ENCODE measurements at places on chromosomes 4 and X. TPM values are rescaled to one million over a fixed set of nuclear protein-coding genes. Genes with fewer than 3 reads are reported as not detected.
A peak's percentile ranks its signal among the peaks of the same experiment; 100 is the strongest.

DNA sequence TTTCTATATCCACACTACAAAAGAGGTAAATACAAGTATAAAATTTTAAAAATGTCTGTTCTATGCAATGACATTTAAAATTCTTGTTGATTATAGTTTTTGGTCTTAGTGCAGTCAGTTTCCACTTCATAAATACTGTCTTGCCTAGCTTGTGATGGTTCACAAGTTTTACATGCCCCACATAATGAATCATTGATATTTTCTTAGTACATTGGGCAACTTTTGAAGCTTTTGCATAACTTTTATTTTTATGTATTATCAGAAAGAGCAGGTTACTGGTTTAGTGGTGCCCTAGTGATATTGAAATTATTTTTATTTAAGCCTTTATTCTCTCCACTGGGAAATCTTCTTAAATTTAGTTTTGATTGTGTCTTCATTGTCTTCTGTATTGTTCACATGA is 388.0 kb downstream of the CCSER1 start:
- no peak overlapping the region for H3K4me3 ChIP-seq
- H3K36me3 ChIP-seq, result no peaks in the 10 kb centered on the region
- no peaks in the 10 kb centered on the region for H3K4me1 ChIP-seq
- H3K27me3 ChIP-seq, result no peaks in the 10 kb centered on the region

DNA sequence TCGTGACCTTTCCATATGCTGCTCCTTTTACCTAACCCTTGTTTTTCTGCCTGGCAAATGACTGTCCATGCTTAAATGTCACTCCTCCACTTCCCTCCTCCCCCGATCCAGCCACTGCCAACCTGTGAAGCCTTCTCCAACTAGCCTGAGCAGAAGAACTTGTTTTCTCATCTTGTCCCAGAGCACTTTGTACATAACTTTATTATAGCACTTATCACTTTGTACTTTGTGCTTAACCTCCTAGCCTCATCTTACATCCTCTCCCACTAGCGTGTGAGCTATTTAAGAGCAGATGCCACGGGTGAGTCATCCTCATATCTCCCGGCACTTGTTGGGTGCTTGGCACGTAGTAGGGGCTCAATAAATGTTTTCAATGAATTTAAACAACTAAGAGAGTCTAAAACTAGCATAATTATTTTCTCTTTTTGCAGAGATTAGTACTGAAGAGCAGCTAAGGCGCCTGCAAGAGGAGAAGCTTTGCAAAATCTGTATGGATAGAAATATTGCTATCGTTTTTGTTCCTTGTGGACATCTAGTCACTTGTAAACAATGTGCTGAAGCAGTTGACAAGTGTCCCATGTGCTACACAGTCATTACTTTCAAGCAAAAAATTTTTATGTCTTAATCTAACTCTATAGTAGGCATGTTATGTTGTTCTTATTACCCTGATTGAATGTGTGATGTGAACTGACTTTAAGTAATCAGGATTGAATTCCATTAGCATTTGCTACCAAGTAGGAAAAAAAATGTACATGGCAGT is 46.9 kb downstream of the XIAP start:
- no peak overlapping the region for H3K4me3 ChIP-seq
- DNase-seq, result no peak
- no peaks in the 10 kb centered on the region for H3K4me1 ChIP-seq

GRCh38 chr4:162957521-162958143 is 209.1 kb downstream of the NAF1 start:
- no peaks in the 10 kb centered on the region for H3K36me3 ChIP-seq
- no peak overlapping the region for H3K27ac ChIP-seq
- H3K4me1 ChIP-seq, result no peaks in the 10 kb centered on the region
- H3K27me3 ChIP-seq, result no peaks in the 10 kb centered on the region
- H3K4me3 ChIP-seq, result no peak overlapping the region

DNA sequence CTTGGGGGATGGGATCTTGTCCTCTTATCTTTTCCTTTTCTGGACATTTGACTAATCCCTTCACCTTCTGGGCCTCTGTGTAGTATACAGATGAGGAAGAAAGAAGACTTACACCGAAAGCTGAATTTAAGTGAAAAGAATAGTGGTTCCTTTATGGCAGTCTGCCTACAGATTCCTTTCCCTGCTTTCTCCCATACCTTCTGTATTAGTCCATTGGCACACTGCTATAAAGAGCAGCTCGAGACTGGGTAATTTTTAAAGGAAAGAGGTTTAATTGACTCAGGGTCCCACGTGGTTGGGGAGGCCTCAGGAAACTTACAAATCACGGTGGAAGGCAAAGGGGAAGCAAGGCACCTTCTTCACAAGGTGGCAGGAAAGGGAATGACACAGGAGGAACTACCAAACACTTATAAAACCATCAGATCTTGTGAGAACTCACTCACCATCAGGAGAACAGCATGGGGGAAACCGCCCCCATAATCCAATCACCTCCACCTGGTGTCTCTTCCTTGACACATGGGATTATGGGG is 34.0 kb upstream of the CD38 start:
- H3K4me3 ChIP-seq, result no peak overlapping the region
- no peaks in the 10 kb centered on the region for H3K27me3 ChIP-seq
- no peak overlapping the region for H3K27ac ChIP-seq
- H3K4me1 ChIP-seq, result no peaks in the 10 kb centered on the region
- no peaks in the 10 kb centered on the region for H3K36me3 ChIP-seq

DNA sequence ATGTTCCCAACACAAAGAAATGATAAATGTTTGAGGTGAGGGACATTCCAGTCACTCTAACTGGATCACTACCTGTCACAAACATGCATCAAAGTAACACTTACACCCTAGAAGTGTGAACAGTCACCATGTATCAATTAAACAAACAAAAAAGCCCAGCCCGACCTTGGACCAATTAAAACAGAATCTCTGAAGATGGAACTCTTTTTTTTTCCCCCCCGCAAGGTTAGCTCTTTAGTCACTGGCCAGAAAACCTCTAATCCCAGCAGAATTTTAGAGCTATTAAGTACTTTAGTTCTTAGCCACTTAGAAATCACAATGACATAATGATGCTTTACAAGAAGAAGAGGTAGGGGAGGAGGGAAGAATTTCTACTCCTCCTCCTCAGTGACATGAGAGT is 154.5 kb downstream of the PALLD start:
- no peaks in the 10 kb centered on the region for H3K36me3 ChIP-seq
- no peaks in the 10 kb centered on the region for H3K27me3 ChIP-seq
- DNase-seq, result peak; percentile 28
- H3K27ac ChIP-seq, result no peak overlapping the region

DNA sequence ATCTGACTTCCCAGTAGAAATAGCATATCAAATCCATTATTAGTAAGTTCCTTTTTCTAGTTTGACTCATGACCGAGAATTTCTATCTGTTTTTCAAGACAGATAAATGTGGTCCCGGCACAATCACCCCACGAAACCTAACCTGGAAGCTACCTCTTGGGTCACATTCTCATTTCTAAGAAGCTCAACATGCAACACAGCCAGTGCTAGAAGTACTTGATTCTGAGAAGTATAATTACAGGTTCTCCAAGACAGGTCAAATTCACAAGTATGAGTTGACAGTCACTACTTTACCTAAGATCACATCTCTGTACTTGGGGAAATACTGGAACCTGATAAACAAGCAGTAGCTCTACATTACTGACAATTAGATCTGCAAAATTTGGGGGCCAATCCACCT is 54.0 kb upstream of the PLAC1 start:
- H3K4me3 ChIP-seq, result no peak overlapping the region
- DNase-seq, result no peak
- H3K36me3 ChIP-seq, result no peaks in the 10 kb centered on the region
- no peaks in the 10 kb centered on the region for H3K4me1 ChIP-seq
- H3K27ac ChIP-seq, result no peak overlapping the region
- H3K27me3 ChIP-seq, result no peaks in the 10 kb centered on the region

- no peaks in the 10 kb centered on the region for H3K4me1 ChIP-seq
- no peaks in the 10 kb centered on the region for H3K27me3 ChIP-seq
- no peak overlapping the region for H3K4me3 ChIP-seq
- H3K36me3 ChIP-seq, result no peaks in the 10 kb centered on the region
Observed at GRCh38 chrX:6930307-6930849, 217.1 kb upstream of the STS start.

GRCh38 chr4:6695660-6696610 is 2.3 kb downstream of the S100P start:
- peaks cover 7% of the 10 kb centered on the region for H3K36me3 ChIP-seq
- H3K27ac ChIP-seq, result 0 out of 2 replicates have a peak overlapping the region, but pooled peaks have one; percentile 50
- no peak for DNase-seq
- H3K27me3 ChIP-seq, result no peaks in the 10 kb centered on the region

DNA sequence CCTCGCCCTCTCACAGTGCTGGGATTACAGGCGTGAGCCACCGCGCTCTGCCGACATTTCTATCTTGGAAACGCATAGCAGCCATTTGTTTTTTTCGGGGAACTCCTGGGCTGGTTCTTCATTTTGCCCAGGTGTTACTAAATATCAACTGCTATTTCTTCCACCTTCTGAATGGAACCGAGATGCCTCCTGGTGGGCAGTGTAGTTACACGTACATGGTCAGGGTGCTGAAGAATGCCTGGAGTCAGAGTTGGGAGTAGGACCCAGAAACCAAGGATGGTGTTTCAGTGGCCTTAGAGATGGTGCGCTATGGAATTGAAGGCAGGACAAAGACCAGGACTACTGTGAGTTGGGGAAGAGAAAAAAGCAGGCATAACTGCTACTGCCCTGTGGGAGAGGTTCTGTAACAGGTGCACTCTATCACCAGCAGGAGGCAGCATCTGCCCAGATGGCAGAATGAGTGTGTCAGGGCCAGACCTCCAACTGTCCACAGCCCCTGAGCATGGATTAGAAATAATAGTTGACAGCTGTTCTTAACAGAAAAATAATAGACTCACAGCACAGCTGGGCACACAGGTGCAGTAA is 81.7 kb downstream of the ZC4H2 start:
- H3K4me3 ChIP-seq, result no peak overlapping the region
- no peak overlapping the region for H3K27ac ChIP-seq
- H3K36me3 ChIP-seq, result no peaks in the 10 kb centered on the region
- no peaks in the 10 kb centered on the region for H3K27me3 ChIP-seq
- H3K4me1 ChIP-seq, result no peaks in the 10 kb centered on the region

DNA sequence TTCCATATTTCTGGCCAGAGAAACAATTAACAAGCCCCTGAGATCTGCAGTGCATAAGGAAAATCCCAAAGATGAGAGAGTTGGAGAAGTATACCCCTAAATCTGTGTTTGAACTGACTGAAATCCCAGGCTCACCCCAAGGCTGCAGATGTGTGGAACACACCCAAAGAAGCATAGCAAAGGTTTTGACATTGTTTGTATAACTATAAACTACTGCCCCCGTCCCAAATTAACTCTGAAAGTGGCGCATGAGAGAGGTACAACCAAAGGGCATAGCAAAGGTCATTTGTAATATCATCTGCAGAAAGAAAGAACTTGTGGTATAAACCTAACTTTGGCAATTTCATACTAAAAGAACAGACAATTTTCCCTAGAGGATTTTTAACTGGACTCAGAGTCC is 157.9 kb downstream of the DCAF12L1 start:
- H3K27me3 ChIP-seq, result no peaks in the 10 kb centered on the region
- H3K36me3 ChIP-seq, result no peaks in the 10 kb centered on the region
- H3K4me3 ChIP-seq, result no peak overlapping the region
- H3K27ac ChIP-seq, result no peak overlapping the region

DNA sequence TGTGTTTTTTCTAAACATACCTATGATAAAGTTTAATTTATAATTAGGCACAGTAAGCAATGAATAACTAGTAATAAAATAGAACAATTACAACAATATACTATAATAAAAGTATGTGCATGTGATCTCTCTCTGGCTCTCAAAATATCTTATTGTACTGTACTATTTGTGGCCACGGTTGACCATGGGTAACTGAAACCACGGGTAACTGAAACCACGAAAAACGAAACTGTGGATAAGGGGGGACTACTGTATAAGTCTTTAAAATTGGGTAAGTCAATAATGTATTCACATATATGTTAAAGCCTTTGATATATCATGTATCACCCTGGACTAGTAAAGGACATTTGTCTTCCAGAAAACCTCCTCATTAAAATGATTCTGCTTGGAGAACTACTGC is 20.0 kb downstream of the TMEM154 start:
- DNase-seq, result no peak
- H3K36me3 ChIP-seq, result no peaks in the 10 kb centered on the region
- no peaks in the 10 kb centered on the region for H3K27me3 ChIP-seq
- peaks cover 11% of the 10 kb centered on the region for H3K4me1 ChIP-seq
- no peak overlapping the region for H3K27ac ChIP-seq
- no peak overlapping the region for H3K4me3 ChIP-seq

DNA sequence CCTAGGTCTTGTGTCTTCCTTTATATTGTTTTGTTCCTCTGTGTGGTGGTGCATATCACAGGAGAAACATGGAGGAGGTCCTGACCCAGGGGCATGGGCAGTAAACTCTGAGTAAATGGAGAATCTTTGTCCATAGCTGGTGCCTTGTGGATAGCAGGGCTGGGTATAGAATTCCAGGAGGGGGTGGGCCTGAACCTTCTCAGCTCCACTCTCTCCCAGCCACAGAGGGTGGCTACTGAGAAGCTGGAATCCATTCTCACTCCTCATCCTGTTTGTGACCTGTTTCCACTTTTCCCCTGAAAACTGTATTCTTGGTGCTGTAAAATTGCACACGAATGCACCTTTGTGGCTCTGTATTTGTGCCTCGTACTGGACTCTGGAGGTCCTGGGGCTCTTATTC is 47.7 kb upstream of the ADRA2C start:
- H3K4me3 ChIP-seq, result no peak overlapping the region
- H3K36me3 ChIP-seq, result no peaks in the 10 kb centered on the region
- DNase-seq, result no peak

GRCh38 chrX:132756439-132756838 is 202.0 kb downstream of the HS6ST2 start:
- no peaks in the 10 kb centered on the region for H3K27me3 ChIP-seq
- no peaks in the 10 kb centered on the region for H3K36me3 ChIP-seq
- no peak for DNase-seq
- H3K27ac ChIP-seq, result no peak overlapping the region
- H3K4me1 ChIP-seq, result peaks cover 12% of the 10 kb centered on the region

GRCh38 chr4:52102587-52102986 is 51.5 kb downstream of the SPATA18 start:
- no peak overlapping the region for H3K4me3 ChIP-seq
- no peak for DNase-seq
- no peaks in the 10 kb centered on the region for H3K4me1 ChIP-seq
- H3K27ac ChIP-seq, result no peak overlapping the region
- H3K36me3 ChIP-seq, result no peaks in the 10 kb centered on the region

DNA sequence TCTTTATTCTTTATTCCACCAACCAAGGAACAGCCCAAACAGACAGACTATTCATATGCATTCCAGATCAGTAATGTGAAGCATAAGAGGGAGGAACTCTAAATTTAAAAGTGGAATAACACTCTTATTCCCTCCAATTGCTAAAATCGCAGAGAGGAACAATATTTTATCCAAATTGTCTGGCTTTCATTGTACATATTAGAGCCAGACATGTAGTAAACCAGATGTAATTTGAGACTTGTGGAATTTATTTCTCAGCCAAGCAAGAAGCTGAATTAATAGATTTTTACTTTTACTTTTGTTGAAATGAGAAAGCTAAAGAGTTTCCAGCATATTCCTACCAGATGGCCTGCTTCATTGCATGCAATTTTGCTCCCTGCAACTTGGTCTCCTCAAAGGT is 674.6 kb upstream of the SLIT2 start:
- no peak overlapping the region for H3K27ac ChIP-seq
- no peak overlapping the region for H3K4me3 ChIP-seq

Gene SPATA4
- not detected for total RNA-seq
